ENCODE measurements at places on chromosomes 16 and 17.

- no peak for DNase-seq
These were observed 2.4 kb downstream of the RNF157 start for GRCh38 chr17:76237859-76238313.

- DNase-seq: no peak
These were observed 10.9 kb upstream of the TAC4 start for GRCh38 chr17:49858796-49859195.

DNA sequence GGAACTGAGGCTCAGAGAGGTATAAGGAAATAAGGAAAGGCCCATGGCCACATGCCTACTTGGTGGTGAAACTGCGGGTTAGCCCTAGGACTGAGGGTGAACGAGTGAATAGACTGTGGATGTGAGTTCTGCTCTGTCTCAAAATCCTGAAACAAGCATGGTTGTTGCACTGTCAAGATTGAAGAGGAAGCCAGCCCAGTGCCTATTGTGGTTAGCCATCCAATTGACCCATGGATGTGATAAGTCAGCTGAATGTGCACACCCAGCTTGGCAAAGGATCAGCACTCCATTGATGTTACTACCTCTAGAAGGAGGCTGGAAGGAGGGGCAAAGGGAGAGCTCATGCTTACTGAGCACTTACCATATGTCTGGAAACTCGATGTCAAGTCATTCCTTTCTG lies 4.5 kb downstream of the TMEM114 start:
- no peak for DNase-seq

GRCh38 chr16:78002915-78003538 lies 19.3 kb upstream of the CLEC3A start:
- peak; percentile 55 for DNase-seq

- no peak for DNase-seq
These were observed 14.6 kb downstream of the ANKRD40 start for GRCh38 chr17:50693036-50693682.
